Fibroblast of mammary gland (primary cell): ENCODE measurements at places on chromosomes 5 and 9.

DNA sequence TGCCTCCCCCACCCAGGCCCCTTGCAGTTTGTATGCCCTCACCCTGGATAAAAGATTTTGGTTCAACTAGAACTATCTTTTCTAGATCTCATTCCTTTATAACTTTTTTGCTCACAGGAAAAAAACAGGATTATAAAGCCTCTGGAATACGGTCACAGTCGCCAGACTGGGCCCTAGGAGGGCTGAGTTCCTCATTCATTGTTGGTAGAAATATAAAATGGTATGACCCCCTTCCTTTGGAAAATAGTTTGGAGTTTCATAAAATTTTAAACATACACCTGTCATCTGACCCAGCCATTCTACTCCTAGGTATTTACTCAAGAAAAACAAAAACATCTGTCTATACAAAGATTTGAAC is 82.1 kb downstream of the HSD17B3 start:
- DNase-seq = no peak

DNA sequence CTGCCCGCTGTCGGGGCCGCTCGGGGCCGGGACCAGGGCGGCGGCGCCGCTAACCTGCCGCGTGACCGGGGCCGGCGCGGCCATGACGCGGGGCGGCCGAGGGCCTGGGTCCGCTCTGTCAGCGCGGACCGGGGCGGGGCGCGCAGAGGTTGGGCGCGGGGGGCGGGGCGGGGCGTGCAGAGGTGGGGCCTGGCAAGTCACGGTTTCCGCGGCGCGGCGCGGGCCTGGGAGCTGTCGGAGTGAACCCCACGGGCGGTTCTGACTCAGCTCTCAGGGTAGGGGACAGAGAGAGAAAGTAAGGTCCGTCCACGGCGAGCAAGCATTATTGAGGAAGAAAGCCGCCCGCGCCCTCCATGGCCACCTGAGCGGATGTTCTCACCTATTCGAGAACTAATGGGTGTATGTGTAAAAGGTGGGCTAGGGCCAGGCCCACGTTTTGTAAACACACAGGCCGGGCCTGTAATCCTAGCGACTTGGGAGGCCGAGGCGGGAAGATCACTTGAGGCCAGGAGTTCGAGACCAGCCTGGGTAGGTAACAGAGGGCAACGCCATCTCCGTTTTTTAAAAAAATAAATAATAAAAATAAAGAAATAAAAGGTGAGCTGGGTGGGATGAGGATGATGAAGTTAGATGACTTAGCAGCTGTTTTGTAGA is at the start of gene PRXL2C:
TSS of gene PRXL2C (minus strand) at position 120 of the 654 bp plus-strand sequence. CDS start at position 84, 36 bp downstream.
- peak; percentile 61 for DNase-seq

- DNase-seq = no peak
Observed at GRCh38 chr5:174527916-174528540, 196.4 kb upstream of the MSX2 start.

DNA sequence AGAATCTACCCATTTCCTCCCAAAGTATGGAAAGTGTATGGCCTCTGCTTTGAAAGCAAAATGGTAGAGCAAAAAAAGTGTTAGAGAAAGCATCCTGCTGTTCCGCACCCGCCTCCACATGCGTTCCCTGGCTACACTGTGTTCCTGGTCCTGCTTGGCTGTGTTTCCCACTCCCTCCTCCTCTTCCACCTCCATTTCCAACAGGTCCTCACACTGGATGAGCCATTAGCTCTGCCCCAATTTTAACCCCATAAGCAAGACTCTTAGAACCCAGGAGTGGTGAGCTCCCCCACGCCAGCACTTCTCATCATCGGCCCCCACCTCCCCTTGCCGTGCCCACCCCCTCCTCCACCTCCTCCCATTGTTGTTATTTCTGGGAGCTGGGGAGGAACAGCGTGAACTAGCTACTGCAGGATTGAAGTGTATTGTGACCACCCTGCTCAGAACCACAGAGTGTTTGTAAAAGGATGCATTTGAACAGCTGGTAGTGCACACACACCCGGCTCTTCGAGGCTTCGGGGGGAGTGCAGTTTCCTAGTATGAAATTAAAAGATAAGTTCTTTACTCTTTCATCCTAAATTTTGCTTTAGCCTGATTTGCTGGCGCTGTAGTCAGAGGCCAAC is 120.0 kb downstream of the PDZD2 start:
- DNase-seq = no peak

GRCh38 chr9:79671558-79671957 is 99.8 kb downstream of the TLE4 start:
- DNase-seq = no peak

- DNase-seq = no peak
Observed at GRCh38 chr5:9192266-9192665, 353.6 kb downstream of the SEMA5A start.

GRCh38 chr5:130138406-130139045 is 234.3 kb downstream of the CHSY3 start:
- peak; percentile 54 for DNase-seq

GRCh38 chr9:15717290-15717967 is 164.6 kb downstream of the CCDC171 start:
- no peak for DNase-seq

DNA sequence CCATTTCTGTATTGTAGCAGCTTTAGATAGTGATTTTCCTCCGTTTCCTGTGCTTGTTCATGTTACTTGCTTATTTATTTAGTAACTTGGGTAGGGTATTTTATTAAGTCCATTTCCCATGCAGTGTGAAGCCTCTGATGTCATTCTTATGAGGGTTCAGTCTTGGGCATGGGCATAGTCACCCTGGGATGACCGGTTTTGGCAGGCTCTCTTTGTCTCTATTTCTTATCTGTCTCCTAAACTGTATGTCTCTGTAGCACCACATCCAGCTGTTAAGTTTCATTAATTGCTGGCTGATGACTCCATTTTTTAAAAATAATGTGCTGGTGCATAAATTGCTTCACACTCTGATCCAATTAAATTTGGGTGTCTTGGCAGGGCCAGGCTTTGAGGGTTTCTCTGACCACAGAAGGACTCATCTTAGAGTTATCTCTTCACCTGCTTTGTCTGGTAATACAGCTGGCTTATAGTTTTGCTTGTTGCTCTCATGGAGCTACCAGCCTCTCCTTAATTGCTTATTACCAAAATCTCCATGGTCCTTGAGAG is 173.3 kb upstream of the VLDLR start:
- DNase-seq = no peak

- DNase-seq = peak; percentile 29
Observed at GRCh38 chr5:149851211-149851610, 93.4 kb downstream of the PDE6A start.

GRCh38 chr5:151770383-151771258 is 1.1 kb upstream of the G3BP1 start:
- peak; percentile 80 for DNase-seq

GRCh38 chr9:14156046-14156445 is 157.9 kb downstream of the NFIB start:
- DNase-seq = no peak

GRCh38 chr5:67090040-67090439 is 106.6 kb downstream of the CD180 start:
- DNase-seq = no peak

DNA sequence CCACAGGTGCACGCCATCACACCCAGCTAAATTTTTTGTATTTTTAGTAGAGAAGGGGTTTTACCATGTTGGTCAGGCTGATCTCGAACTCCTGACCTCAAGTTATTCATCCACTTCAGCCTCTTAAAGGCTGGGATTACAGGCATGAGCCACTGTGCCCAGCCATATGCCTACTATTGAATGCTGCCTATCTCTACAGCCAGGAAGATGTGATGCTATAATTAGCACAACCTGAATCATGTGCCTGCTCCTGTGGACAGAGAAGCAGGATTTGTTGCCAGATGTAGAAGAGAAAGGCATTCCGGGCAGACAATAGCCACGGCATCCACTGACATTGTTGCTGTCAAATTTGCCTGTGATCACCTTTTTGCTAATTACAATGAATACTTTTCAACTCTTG is 24.4 kb upstream of the MLLT3 start:
- no peak for DNase-seq

DNA sequence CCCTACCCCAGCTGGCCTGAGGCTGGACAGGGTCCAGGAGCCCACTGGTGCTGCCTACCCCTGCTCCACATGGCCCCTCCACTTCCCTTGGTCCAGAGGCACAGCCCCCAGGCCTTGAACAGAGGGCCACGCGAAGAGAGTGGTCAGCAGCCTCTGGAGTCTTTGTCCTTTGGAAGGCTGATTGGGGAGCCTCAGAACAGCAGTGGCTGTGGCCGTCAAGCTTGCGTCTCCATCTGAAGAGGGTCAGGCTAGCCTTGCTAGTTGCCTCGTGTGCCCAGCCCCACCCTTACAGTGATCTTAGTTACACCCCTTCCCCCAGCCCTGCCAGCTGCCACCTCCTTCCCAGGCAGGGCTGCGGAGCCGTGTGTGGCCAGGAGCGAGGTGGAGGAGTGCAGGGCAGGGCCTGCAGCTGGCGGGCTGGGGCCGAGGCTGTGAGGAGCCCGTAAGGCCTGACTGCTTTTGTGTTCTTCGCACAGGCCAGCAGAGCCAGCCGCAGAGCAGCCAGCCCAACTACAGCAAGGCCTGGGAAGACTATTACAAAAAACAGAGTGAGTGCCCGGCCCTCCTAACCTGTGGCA is 30.1 kb upstream of the PRDM12 start:
- no peak for DNase-seq

DNA sequence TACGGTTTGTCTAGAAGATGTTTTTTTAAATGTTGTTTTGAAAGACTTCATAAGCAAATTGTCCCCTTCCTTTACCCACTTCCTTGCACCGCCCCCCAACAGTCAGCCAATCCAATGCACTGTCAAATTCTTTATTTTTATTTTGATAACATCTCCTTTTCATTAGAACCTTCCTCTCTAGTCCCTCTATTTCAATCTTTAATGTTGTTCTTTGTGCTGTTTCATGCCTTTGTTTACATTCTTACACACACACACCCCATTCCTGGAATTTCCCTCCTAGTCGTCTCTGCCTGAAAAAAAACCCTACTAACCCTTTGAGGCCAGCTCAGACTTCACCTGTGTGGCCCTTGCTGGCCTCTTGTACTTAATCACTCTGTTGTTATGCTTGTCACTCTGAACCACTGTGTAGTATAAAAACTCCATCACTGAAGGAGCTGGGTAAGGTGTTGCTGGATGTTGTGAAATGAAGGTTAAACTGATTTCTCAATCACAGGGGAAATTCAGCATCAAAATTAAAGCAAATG is 133.4 kb downstream of the UGCG start:
- peak; percentile 31 for DNase-seq

DNA sequence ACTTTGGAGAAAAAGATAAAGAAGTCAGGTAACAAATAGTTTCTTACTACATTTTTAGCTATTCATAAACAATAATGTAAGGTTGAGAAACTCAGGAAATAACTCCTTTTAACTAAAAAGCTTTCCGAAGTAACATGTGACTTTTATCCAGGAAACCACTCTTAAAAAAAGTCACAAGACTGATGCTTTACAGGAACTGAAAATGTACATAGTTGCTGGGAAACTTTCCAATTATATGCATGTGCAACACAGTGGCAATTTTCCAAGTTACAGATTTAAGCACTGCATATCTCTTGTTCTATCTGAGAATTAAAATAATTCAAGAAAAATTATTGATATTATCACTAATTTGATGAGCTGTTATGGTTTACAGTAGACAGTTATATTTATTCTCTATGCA is 105.2 kb downstream of the CDH10 start:
- DNase-seq = no peak

DNA sequence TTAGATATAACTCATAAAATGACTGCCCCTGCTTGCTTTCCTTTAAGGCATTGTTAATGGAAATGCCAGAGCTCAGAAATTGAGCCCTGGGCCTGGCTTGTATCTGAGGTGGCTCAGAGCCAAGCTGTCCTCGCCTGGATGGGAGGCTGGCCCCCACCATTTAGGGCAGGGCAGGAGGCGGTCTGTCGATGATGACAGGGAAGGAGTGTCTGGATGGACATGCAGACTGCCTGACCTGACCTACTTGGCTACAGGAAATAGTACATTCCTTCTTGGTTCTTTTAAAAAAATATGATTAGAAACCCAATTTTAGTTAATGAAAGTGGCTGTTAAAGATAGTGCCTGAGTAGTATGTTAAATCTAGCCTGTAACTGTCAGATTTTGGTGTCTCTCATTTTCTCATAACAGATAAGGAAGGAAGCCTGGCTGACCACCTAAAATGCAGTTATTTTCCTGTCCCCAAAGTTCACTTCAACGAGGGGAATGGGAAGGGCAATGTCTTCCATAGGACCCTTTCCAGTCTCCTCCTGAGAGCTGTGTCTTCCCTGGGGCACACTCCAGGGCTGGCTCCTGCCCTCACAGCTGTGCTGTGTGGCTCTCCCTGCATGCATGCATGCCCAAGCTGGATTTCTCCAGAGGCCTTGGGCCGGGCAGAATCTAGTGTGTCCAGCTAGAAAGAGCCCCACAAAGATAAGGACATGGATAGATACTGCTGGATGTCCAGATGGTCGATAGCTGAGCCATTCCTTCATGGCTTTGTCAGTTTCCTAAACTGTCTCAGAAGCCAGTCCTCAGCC is 42.3 kb downstream of the MACROH2A1 start:
- peak; percentile 80 for DNase-seq

DNA sequence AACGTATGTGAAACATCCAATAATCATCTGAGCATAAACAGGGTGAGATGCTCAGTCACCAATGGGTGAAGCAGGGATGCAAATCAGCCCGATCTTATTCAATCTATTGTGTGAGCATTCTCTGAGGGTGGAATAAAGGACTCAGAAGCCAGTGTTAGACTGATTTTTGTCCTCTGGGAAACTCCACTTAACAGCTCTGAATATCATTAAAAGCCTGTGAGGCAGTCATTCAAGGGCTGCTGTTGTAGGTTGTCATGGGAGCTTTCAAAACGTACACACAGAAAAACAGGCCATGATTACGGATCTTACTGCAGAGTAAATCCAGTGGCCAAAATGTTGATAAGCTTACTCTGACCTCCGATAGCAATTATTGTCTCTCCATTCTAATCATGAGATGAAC is 266.5 kb upstream of the EFNA5 start:
- DNase-seq = no peak

GRCh38 chr5:148794275-148794674 is 32.1 kb upstream of the ADRB2 start:
- DNase-seq = peak; percentile 17

DNA sequence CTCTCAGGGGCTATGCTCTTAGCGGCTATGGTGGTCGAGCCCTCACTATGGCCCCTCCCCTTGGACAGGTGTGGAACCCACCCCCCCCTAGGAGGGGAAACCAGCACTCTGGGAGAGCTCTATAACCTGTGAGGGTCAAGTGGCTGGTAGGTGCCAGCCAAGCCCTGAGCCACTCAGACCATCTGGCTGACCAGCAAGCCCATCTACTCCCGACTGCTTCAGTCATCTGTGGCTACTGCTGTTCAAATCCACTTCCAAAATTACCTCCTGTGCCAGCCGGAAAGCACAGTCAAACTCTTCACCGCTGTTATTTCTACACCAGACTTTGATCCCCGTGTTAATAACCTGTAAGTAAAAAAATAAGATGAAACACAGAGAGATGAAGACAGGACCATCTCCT is 28.5 kb downstream of the NSUN2 start:
- no peak for DNase-seq

DNA sequence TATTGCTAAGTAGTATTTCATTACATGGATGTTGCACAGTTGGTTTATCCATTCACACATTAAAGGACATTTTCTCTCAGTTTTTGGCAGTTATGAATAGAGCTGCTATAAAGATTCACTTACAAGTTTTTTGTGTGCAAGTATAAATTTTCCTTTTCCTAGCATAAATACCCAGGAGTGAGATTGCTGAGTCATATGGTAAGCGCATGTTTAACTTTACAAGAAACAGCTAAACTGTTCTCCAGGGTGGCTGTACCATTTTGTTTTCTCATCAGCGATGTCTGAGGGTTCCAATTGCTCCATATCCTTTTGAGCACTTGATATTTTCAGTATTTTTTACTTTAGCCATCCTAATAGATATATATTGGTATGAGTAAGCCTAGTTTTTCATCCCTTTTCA is 16.4 kb upstream of the ABCA1 start:
- DNase-seq = no peak

GRCh38 chr5:83632874-83633273 is 87.8 kb downstream of the HAPLN1 start:
- peak; percentile 58 for DNase-seq
